Brain (organoid and tissue), 16 donors: ENCODE measurements at places on chromosomes 7 and 10.

DNA sequence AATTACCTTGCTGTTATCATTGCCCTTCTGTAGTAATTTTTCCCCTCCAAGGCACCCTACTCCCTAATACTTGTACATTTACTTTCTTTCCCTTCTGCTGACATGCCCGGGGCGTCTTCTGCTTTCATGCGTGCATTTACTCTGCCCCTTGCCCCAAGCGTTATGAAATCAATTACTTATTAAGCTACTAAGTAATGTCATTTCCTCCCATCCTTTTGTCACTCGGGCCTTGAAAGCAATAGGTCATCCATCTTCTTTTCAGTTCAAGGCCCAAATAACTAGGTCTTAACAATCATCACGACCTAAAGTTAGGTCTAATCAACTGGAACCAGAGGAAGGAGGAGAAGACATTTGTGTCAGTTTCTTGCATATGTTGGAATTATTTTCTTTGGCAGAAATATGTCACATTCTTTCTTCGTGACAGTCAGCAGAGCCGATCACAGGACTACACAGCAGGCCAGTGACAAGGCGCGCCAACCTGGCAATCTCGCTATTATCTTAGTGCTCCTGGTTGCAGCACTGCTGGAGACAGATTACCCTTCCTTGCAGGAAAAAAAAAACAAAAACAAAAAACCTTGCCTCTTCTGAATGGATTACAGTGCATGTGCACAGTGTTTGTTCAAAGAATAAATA lies 179.2 kb downstream of the RELN start:
- no peak for DNase-seq

- no peak for DNase-seq
These were observed 208.8 kb downstream of the SEMA3A start for GRCh38 chr7:83985821-83986220.

DNA sequence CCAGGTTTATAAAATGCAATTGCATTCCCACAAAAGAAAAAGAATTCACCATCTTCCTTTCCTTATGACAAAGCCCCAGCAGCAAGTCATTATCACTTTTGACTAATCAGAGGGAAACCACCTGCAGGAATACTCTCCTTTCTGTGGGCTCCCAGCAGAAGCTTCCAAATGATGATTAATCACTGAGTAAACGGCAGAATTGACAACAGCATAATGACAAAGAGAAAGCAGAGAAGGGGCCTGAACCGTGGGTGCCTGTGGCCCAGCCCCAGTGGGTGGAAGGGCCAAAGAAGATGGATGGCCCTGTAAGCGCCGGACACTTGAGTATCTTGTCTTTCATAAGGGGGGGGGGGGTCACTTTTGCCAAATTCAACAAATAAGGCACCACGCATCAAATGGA lies 152.4 kb upstream of the NRBF2 start:
- DNase-seq: no peak

- no peak for DNase-seq
These were observed 102.5 kb downstream of the SND1 start for GRCh38 chr7:127754457-127754856.

DNA sequence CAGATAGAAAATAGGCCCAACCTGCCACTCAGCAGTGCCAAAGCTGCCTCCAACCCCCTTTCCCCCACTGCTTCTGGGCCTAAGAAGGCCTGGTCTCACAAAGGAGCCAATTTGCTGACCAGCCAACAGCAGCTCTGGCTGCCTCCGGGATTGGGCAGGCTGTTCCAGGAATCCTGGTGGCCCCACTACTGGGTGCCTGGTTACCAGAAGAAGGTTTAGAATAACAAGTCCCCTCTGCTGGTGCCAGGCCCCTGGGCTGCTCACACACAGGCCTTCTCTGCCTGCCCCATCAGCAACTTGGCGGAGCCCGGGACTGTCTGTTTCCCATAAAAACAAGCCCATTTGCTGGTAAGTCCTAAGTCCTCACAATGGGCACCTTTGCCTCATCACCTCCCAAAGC lies 1.2 kb downstream of the PHKG1 start:
- peak; percentile 83 for DNase-seq

- peak; percentile 71 for DNase-seq
These were observed 16.9 kb downstream of the PCGF6 start for GRCh38 chr10:103333934-103334520.

DNA sequence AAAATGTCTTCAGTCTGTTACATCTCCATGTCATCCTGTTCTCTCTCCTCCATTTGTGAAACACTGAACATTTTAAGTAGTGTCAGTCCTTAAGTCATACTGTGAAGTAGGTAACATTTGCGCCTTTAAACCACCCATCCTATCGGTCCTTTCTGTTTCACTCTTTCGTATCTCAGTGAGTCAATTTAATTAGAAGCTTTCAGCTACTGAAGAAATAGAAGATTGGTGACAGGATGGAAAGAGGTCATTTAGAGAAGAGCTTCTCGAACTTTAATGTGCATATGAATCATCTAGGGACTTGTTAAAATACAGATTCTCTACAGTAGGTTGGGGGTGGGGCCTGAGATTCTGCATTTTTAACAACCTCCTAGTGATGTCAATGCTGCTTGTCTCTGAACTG lies 113.4 kb downstream of the SRI start:
- DNase-seq: no peak

DNA sequence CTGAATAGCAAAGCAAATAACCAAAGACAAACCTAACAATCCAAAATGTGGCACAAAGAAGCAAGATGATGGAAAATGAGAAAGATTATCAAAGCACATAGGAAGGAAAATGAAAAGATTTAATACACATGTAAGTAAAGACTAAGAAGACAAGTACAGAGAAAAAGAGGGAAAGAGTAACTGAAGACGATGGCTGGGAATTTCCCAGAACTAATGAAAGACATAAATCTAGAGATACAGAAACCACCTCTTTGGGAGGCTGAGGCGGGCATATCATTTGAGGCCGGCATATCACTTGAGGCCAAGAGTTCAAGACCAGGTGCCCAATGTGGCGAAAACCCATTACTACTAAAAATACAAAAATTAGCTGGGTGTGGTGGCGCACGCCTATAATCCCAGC lies 46.8 kb downstream of the CCDC6 start:
- no peak for DNase-seq

DNA sequence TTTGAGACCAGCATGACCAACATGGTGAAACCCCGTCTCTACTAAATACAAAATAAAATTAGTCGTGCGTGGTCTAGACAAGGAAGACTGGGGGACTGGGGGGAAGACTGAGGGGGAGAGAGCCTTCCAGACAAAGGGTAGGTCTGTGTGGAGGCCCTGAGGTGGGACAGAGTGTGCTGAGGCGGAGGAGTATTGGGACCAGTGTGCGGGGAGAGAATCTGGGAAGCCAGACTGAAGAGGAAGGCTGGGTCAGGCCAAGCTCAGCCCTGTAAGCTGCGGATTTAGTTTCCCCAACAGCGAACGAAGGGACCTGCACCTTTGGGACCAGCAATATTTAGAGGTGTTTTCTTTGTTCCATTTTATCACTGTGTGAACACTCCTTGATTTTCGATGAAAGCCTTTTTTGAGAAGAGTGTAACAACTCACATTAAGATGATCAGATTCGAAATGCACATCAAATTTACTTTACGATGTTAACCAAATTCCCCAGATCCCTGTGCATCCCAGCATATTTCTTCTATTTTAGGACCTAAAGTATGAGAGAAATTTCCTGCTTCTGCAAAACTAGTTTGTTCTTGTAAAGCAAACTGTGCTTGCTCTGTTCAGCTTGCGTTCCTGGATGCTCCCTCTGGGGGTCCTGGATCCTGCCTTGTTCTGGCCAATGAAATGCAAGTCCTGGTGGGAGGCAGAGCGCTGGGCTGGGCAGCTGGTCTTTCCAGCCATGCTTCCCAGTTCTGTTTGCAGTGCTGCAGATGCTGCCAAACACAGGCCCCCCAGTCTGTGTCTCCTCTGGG lies 39.4 kb downstream of the PLAU start:
- peak; percentile 64 for DNase-seq

GRCh38 chr10:131851346-131851745 lies 49.5 kb upstream of the PPP2R2D start:
- DNase-seq: no peak

DNA sequence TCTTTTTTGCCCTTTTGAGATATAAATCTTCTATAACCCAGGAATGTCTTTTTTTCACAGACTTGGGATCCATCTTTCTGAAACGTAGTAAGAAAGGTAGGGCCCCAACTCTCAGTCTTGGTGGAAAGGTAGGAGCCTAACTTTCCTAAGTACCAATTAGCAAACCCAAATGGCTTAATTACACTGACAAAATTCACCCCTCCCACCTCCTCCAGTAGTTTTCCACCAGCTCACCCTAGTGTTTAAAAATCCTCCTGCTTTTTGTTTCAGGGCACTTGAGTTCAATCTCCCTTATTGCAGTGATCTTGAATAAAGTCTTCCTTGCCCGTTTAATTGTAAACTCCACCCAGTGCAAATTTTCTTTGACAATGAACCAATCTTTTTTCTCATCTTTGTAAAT lies 600.0 kb downstream of the PHTF2 start:
- no peak for DNase-seq

- DNase-seq: no peak
These were observed 23.5 kb upstream of the NRP1 start for GRCh38 chr10:33358016-33358415.

- DNase-seq: no peak
These were observed 923 bp upstream of the FGL2 start for GRCh38 chr7:77200542-77200941.

GRCh38 chr10:6562221-6562620 lies 17.9 kb downstream of the PRKCQ start:
- no peak for DNase-seq
